ENCODE measurements at places on chromosomes 1 and 21. TPM values are rescaled to one million over a fixed set of nuclear protein-coding genes. Genes with fewer than 3 reads are reported as not detected.

The C1orf56 gene
- polyA plus RNA-seq = 2.6 TPM

The CACHD1 gene
- 1.1 TPM for polyA plus RNA-seq

The UBR4 gene
- 184 TPM for polyA plus RNA-seq

The DISP3 gene
- polyA plus RNA-seq = 0.26 TPM

The SH2D1B gene
- 1.5 TPM for polyA plus RNA-seq

The OLIG1 gene
- polyA plus RNA-seq = 0.90 TPM

The SPRR2A gene
- 0.30 TPM for polyA plus RNA-seq

The ATAD3C gene
- polyA plus RNA-seq = 0.83 TPM

The EXO5 gene
- 6.2 TPM for polyA plus RNA-seq

The TATDN3 gene
- polyA plus RNA-seq = 13.5 TPM

The LRRC38 gene
- 0.03 TPM for polyA plus RNA-seq

The ATP1A4 gene
- polyA plus RNA-seq = 0.93 TPM

The ERICH3 gene
- 0.19 TPM for polyA plus RNA-seq

The ZNF593OS gene
- polyA plus RNA-seq = 0.26 TPM
